Progenitor cell of endocrine pancreas (in vitro differentiated cells): ENCODE measurements at places on chromosomes 3 and 15.

- DNase-seq = no peak
These were observed 424.8 kb upstream of the TGFBR2 start for GRCh38 chr3:30181581-30181980.

DNA sequence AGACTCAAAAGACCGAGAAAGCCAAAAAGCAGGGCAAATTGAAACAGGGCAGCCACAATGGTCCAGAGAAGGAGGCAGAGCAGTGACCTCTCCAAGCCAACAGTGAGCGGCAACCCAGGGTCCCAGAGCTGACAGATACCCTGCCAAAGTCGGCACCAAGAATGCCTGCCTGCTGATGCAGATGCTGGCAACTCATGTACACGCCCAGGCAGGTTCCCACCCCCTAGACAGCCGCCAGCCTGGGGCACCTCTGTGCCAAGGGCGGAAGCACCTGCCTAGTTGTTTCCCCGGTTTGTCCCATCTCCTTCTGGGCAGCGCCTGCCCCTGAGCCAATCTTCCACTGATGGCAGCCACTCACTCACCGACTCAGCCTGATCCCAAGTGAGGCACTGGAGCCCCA lies 22.1 kb downstream of the KLHL25 start:
- DNase-seq = no peak

- no peak for DNase-seq
These were observed 148.4 kb upstream of the TLE3 start for GRCh38 chr15:70245932-70246622.

- DNase-seq = no peak
These were observed 21.7 kb downstream of the EEFSEC start for GRCh38 chr3:128174675-128175590.

DNA sequence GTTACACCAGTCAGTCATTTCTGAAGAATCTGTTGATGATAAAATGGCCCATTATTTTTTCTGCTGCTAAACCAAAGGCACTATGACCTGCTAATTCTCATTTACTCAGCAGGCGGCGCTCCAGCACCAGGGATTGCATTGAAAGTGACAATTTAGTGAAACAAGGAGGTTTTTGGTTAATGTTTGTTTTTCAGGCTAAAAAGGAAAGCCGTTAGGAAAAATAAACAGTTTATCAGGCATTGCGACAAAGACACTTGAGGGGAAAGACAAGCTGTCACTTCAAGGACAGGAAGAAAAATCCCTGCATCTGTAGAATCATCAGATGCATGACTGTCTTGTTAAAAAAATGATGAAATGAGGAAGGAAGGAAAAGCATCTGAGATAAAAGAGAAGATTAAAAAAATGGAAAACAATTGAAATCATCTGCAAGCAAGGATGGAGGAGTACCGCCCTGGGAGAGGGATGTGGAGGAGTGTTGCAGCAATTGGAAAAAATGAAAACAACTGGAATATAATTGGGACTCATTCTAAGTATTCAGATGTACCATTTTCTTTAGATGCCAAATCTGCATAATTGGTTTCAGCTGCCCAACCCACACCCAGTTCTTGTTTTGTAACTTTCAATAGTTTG lies 54.0 kb downstream of the NR1D2 start:
- DNase-seq = peak; percentile 68

GRCh38 chr3:183161552-183162336 lies 790 bp downstream of the LAMP3 start:
- no peak for DNase-seq

DNA sequence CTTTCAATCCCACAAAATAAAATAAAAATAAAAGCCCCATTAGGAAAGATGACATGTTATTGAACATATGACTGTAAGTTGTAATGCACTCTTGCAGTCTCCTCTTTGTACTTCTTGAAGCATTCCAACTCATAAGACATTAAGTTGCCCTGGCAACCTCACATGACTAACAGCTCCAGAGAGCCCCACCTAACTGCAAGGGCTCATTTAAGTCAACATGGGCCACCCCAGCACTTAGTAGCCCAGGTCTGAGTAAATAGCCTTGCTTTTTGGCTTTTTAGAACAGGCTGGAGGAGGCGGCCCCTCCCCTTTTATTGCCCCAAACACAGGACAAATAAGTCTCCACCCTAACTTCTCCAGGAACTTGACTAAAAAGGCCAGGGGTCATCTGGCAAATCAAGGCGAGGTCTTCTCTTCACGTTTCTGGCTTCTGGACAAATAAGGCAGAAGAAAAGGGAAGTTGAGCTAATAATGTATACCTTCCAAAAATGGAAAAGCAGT lies 135.1 kb downstream of the TMCO5A start:
- DNase-seq = no peak

DNA sequence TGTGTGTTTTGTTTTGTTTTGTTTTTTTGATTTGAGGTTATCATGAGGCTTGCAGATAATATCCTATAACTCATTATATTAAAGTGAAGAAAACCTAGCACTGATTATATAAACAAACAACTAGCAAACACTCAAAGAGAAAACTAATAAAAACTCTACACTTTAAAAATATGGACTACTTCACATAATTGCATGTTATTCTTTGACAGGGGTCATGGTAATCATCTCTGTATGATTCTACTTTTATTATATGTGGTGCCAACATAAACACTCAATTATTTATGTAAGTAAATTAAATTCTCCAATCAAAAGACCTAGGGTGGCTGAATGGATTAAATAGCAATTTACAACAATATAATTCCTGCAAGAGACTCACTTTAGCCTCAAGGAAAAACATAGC lies 44.6 kb upstream of the P3H2 start:
- no peak for DNase-seq

GRCh38 chr15:50653156-50653743 lies 33.3 kb downstream of the TRPM7 start:
- no peak for DNase-seq

- no peak for DNase-seq
These were observed 37.1 kb downstream of the SEMA3G start for GRCh38 chr3:52407779-52408178.

DNA sequence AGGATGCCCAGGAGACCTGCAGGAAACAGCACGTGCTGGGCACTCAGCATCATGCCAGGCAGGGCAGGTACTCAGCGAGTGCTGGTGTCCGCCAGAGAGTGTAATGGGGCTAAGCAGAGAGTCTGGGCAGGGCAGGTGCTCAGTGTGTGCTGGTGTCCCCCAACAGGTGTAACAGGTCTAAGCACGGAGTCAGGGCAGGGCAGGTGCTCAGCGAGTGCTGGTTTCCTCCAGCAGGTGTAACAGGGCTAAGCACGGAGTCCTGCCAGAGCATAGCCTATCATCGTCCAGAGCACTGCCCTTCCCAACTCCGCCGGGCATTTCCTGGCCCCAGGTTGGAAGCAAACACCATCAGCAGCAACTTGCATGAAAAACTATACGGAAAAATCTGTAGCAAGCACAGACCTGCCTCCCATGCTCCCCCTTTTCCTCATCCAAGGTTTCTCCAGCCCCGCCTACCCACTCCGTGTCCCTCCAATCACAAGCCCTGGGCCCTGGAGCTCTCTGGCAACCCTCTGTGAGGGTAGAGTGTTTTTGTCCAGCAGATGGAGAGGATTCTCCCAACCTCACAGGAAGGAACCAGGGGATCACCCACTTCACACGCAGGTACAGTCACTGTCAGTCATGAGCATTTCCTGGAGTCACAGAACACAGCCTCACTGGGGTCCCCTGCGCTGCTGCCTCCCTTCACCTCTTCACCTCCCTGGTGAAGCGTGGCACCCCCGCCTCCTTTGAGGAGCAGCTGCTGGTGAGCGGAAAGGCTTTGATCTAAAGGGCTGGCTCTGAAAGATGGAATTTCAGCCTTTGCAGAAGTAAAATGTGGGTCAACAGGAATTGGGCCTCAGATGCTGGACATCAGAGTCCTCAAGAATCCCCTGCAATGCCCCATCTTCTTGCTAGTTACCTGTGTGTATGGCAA lies 302.5 kb downstream of the OCA2 start:
- DNase-seq = no peak

GRCh38 chr15:89614164-89614563 lies 38.9 kb downstream of the TICRR start:
- no peak for DNase-seq

DNA sequence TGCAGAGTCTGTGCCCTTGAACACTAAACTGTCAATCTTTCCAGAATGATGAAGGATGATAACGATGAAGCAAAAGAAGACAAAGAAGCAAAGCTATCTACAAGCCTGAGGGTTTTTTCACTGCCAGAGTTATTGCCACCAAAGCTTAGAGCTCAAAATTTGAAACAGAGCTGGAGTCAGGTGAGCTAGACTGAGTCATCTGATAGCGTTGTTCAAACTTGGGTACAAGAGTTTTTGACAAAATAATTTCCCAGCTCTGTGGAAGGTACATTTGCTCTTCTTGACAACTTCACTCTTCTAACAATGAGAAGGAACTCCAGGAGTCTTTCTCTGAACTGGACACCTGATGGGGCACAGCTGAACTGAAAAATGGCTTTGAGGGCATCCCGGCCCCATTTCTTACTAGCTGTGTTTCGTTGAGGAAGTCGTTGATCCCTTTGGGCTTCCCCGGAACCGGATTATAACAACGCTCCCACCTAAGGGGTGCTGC lies 715 bp downstream of the MCCC1 start:
- no peak for DNase-seq

- DNase-seq = no peak
These were observed 11.3 kb upstream of the LIMD1 start for GRCh38 chr3:45583021-45583851.

- no peak for DNase-seq
These were observed 28.0 kb upstream of the TMOD3 start for GRCh38 chr15:51801391-51801835.

DNA sequence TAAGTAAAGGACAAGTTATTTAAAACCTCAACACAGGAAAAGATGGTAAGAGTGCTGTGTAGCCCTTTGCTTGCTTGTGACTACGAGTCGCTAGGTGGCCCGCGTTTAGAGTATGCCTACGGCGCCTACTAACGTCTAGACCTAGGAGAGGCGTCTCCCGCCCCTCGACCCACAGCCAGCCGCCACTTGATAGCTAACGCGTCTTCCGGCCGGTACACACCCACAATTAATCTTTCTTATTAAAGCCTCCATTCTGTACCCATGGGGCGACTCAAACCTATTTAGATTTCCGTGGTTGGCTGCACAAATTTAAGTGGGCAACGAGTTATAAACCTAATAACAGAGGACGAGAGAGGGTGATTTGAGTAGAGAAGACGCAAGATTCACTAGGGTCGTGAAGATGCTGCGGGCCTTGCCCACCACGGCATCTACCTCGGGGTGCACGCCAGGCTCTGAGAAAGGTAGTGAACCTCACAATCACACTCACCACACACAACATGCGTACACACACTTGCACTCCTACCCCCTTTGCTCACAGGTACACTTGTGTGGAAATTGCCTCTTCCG lies 12.0 kb downstream of the SOX2 start:
- no peak for DNase-seq

GRCh38 chr3:171164067-171164465 lies 137.5 kb upstream of the SLC2A2 start:
- DNase-seq = no peak

- DNase-seq = no peak
These were observed 193.4 kb downstream of the PDZRN3 start for GRCh38 chr3:73431183-73431900.

DNA sequence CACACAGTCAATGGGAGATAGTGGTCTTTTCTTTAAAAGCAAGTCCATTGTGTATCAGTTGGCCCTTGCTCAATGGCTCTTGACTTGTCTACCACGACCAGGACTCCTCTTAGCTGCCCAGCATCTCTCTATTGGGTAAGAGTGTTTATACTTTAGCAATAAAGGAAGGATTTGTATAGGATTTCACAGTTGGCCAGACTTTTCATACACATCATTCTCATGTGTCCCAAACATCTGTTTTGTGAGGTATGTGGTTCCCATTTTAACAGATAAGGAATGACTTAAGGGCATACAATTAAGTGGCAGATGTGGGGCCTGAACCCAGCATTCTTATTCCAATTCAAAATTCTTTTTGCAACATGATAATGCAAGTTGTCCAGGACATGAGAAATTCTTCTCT lies 191.5 kb downstream of the CHST2 start:
- DNase-seq = no peak

DNA sequence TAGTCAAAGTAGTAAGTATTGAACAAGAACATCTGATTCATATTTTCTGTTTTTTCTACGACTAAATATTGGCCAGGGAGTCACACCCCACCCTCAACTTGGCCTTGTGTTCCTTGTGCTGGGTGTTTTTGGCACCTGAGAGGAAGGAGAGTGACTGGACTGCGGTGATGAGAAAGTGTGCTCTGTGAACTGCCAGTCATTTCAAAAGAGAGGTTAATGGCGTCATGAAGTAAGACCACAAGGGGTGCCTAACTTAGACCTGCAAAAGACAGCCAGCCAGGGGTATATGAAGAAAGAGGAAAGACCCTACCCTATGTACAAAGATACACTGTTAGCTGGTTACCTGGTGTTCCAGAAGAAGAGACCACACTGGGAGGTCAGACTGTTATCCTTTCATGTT lies 58.4 kb upstream of the COL8A1 start:
- no peak for DNase-seq

DNA sequence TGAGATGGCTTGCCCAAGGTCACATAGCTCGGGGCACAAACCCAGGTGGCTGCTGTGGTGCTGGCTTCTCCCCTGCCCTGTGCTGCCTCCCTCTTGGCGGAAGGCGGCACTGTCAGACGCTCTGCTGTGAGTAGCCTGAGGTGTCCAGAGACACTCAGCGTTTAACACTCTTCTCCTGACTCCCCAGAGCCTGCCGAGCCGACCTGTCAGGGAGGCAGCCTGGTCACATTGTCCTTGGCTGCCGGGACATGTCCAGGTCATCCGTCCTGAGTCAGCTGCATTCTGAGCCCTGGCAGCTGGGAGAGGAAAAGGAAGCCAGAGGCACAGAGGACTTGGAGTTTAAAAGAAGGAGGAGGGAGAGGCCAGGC lies 4.7 kb downstream of the LMAN1L start:
- no peak for DNase-seq
